Smooth muscle cell of trachea (primary cell): ENCODE measurements at places on chromosomes 7 and 10. TPM values are rescaled to one million over a fixed set of nuclear protein-coding genes. Genes with fewer than 3 reads are reported as not detected.

TAS2R41 gene
- total RNA-seq = 0.17 TPM in 1 of 2 replicates, not detected in the other

TBXAS1 gene
- total RNA-seq = 1.2 TPM in 2 replicates

CHN2 gene
- total RNA-seq = 0.17 and 0.29 TPM in 2 replicates

MINDY4 gene
- 8.6 and 9.8 TPM in 2 replicates for total RNA-seq

TMEM196 gene
- total RNA-seq = not detected in 2 replicates

RELN gene
- total RNA-seq = 4.7 and 6.0 TPM in 2 replicates

FOXI2 gene
- not detected in 2 replicates for total RNA-seq

GNGT1 gene
- total RNA-seq = not detected in 2 replicates

BICC1 gene
- total RNA-seq = 72.9 and 102 TPM in 2 replicates

WNT2 gene
- total RNA-seq = under 0.01 and 1.3 TPM in 2 replicates

IRF5 gene
- 0.83 TPM in 1 of 2 replicates, not detected in the other for total RNA-seq

SVOPL gene
- total RNA-seq = not detected in 2 replicates

NKX2-3 gene
- not detected in 2 replicates for total RNA-seq

MMD2 gene
- total RNA-seq = not detected in 2 replicates

INMT gene
- 20.1 and 20.8 TPM in 2 replicates for total RNA-seq

DDX21 gene
- total RNA-seq = 33.0 and 36.7 TPM in 2 replicates

NME8 gene
- total RNA-seq = not detected in 2 replicates

SPDYE6 gene
- total RNA-seq = 0.15 and 0.17 TPM in 2 replicates

FKBP9 gene
- 346 and 372 TPM in 2 replicates for total RNA-seq

A1CF gene
- total RNA-seq = not detected in 2 replicates

ACTL6B gene
- not detected in 2 replicates for total RNA-seq

ZNF479 gene
- total RNA-seq = not detected in 2 replicates

MYL10 gene
- not detected in 2 replicates for total RNA-seq

GJD4 gene
- not detected in 2 replicates for total RNA-seq

AKR1D1 gene
- not detected in 2 replicates for total RNA-seq

FAM25G gene
- not detected in 2 replicates for total RNA-seq

TRIM74 gene
- not detected in 2 replicates for total RNA-seq

FGFBP3 gene
- 0.44 and 0.50 TPM in 2 replicates for total RNA-seq

DPP6 gene
- total RNA-seq = not detected in 2 replicates

OR9A2 gene
- total RNA-seq = not detected in 2 replicates

HEPACAM2 gene
- 0.17 TPM in 1 of 2 replicates, not detected in the other for total RNA-seq

C10orf90 gene
- 0.17 TPM in 1 of 2 replicates, not detected in the other for total RNA-seq

CPA1 gene
- not detected in 2 replicates for total RNA-seq

JAKMIP3 gene
- under 0.01 and 0.17 TPM in 2 replicates for total RNA-seq
